ENCODE measurements at places on chromosomes 6 and 20. TPM values are rescaled to one million over a fixed set of nuclear protein-coding genes. Genes with fewer than 3 reads are reported as not detected.

CD93 gene
- 8.2 TPM for total RNA-seq

DNA sequence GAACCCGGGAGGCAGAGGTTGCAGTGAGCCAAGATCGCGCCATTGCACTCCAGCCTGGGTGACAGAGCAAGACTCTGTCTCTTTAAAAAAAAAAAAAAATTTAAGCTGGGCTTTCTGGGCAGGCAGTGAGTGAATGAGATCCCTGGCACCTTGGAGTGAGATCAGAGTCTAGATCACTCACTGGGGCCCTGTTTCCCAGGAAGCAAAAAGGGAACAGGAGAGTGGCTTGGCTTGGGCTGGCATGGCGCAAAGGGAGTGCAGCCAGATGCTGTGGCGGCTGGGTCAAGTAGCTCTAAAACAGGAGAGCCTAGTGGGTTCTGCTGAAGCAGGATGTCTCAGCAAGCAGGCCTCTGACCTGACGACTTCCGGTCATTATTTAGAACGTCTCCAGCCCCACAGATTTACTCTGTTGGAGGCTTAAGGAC is 10.4 kb downstream of the PLCG1 start:
- no peaks in the 10 kb centered on the region for H3K27me3 ChIP-seq
- no peak overlapping the region for H3K4me3 ChIP-seq
- H3K36me3 ChIP-seq = no peaks in the 10 kb centered on the region
- DNase-seq = peak; percentile 46
- H3K27ac ChIP-seq = peak overlapping the region; percentile 45
- H3K4me1 ChIP-seq = peaks cover 89% of the 10 kb centered on the region

TMX4 gene
- 11.7 TPM for total RNA-seq

C20orf202 gene
- not detected for total RNA-seq

DNA sequence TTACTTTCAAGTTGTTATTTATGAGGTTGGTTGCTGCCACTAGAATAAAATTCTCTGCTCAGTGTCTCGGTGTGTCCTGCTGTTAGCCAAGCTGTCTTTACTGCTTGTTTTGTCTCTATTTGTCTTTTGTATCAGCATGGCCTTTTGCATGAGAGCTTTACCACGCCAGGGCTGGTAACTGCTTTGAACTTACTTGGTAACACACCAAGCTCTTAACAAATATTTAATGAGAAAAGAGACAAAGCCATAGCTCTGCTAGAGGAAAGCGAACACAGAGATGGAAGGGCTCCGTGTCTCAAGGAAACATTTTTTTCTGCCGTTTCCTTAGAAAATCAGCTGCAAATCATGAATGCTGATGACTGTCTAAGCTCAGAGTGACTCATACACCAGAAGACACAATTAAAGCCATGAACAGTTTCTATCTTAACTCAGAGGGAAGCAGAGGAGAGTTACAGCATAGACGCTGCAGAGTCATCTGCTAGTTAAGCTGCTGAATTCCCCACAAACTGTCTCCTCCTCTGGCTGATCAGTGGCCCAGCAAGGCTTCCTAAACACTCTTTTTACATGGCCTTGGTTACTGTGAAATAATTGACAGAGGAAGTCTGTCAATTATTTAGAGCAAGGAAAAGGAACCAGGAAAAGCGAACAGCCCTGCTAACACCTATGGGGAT is 44.8 kb downstream of the AGPAT4 start:
- H3K27ac ChIP-seq = peak overlapping the region; percentile 77
- H3K27me3 ChIP-seq = no peaks in the 10 kb centered on the region
- H3K4me1 ChIP-seq = peaks cover 13% of the 10 kb centered on the region
- no peak for DNase-seq
- no peak overlapping the region for H3K4me3 ChIP-seq

Measured in stomach (tissue), 19 donors.